GM12892 (cell line): ENCODE measurements at places on chromosomes 6 and 20.

GRCh38 chr6:143236151-143236798 lies 175.6 kb downstream of the AIG1 start:
- DNase-seq: no peak

DNA sequence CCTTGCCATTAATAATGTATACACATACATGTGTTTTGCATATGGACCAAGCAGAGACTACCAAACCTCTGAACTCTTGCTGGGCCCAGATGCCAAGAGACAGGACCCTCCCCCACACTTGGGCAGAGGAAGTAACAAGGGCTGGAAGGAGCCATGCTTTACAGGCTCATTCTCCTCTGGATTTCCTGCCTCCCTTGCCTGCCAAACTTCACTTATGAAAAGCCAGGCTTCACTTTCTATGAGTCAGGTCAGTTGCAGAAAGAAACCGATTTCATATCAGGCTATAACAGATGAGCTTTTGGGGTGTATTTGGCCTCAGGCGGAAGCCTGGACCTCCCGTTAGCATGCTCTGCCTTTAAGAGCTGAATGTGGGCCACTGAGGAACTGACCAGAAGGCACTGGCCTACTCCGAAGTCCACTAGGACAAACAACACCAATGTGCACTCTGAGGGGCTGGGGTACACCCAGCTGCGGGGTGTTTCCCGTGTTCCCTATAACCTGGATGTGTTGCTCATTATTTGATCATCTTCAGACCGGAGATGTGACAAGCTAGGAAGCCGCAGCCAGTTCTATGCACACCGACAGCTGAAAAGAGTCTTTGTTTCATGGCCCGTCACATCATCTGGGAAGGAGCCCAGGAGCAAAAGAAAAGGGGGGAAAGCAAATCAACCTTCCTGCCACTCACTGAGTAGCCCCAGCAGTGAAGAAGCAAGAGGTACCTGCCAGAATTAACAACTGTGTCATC lies 28.5 kb downstream of the HAO1 start:
- DNase-seq: no peak

DNA sequence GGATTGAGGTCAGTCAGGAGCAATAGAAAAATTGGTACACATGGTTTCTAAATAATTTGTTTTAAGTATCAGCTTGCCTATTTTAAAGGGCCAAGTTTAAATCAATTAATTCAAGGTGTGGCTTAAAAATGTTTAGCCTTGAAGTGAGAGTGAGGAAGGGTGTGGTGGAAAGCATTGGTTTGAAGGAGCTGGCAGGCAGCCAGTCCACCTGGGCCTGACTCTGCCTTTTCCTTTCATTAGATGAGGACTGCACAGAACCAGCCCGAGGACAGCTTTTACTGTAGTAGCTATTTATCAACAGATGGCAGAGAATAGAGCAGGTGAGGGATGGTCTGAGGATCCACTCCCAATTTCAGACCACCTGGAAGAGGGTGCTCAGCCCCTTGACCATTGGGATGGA lies 42.4 kb downstream of the DHX35 start:
- DNase-seq: no peak

GRCh38 chr20:58700121-58700821 lies 7.7 kb downstream of the NPEPL1 start:
- no peak for DNase-seq

GRCh38 chr6:35919085-35919826 lies 1.6 kb downstream of the SRPK1 start:
- DNase-seq: no peak

DNA sequence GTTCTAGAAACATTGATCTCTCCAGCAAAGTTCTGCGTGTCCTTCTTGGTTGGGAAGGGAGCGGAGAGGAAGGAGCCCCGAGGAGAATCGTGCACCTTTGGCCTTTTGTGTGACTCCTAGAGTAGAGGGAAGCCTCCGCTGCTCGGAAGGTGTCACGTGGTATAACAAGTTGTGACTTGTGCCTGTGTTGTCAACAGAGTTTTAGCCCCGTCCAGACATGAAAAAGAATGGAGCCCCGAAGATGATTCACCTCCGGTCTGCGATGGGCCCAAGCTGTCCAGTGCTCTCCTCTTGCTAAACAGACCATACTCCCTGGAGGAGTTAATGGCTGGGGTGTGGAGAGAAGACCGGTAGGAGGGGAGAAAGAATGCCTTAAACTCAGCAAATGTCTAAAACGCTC lies 7.0 kb downstream of the EYA2 start:
- no peak for DNase-seq

GRCh38 chr6:12748411-12748810 lies 31.8 kb downstream of the PHACTR1 start:
- no peak for DNase-seq

DNA sequence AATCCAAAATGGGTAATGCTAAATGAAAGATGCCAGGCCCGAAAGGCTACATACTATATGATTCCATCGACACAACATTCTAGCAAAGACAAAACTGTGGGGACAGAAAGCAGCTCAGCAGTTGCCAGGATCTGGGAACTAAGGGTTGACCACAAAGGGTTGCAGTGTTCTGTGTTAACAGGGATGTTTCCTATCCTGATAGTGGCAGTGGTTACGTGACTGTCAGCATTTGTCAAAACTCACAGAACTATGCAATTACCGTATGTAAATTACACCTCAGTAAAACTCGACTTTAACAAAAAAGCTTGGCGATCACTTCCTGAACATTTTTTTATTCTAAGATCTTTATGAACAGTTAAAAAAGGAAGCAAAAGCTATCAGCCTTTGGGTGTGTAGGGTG lies 83.9 kb downstream of the BANF2 start:
- DNase-seq: no peak

DNA sequence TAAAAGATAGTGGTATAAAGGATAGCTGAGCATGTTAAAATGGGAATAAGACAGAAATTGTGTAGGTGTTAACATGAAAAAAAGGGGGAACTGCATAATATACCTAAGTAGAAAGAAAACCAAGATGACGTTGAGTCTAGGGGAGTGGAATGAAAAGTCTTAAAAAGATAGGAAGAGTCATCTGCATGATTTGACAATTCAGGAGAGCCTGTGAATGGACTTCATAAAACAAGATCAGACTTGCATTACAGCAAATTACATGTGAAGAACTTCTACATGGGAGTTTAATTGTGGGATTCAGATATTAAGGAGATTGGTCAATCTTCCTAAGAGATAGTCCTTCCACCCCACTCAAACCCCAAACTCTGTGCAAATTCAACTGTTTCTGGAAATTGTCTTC lies 85.5 kb downstream of the WASF1 start:
- DNase-seq: no peak

GRCh38 chr6:154359161-154359574 lies 2.6 kb upstream of the IPCEF1 start:
- no peak for DNase-seq

DNA sequence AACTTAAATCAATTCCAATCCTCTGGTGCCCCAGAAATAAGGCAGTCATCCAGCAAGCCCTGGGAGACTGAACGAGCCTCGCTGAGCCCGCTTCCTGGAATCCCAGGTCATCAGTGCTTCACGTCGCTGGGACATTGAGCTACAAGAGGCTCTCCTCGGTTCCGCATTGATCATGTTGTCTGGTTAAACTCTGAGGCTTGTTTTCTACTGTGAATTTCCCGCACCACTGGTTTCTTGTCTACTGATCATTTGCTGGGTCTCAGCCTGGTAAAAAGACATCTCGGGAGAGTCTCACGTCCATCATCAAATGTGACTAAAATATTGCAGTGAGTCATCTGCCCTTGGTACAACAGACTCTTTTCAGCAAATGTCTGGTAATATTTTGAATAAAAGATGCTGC lies 569.2 kb downstream of the QKI start:
- no peak for DNase-seq

- no peak for DNase-seq
Measured at GRCh38 chr20:10432079-10432478, 1.9 kb downstream of the MKKS start.

- DNase-seq: no peak
Measured at GRCh38 chr6:73704798-73705197, 8.8 kb downstream of the CD109 start.

- no peak for DNase-seq
Measured at GRCh38 chr20:49543858-49544437, 24.0 kb downstream of the PTGIS start.

DNA sequence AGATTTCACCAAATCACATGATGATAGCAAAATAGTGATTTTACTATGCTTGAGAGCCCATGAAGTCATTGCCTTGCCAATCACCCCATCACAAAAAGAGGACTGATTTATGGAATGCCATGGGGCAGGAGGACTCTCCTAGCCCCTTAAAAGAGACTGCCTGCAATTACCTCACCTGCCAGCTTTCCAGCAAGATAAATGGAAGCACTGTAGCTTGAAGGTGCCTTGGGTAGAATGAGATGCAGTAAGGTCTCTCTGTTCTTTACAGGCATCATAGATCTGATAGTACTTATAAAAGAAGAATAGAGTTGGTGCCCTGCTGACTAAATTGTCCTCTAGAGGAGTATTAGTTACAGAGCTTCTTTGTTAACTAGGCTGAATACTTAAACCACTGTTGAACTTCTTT lies 242.3 kb downstream of the TMEM242 start:
- no peak for DNase-seq

DNA sequence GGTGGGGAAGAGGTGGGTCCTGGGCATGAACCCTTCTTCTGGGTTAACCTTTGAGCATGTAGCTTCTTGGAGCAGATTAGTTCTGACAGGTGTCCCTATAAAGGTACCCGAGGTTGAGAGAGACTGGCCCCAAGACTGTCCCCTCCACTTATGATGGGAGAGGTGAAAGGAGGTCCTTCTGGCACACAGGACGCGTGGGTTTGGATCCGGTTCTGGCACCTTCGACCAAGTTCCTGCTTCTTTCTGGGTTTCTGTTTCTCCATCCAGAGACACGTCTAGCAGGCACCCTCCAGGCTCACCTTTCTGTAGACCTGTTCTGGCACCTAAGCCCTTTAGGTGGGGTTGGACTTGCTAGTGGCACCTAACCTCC lies 4.1 kb downstream of the PAX1 start:
- no peak for DNase-seq

DNA sequence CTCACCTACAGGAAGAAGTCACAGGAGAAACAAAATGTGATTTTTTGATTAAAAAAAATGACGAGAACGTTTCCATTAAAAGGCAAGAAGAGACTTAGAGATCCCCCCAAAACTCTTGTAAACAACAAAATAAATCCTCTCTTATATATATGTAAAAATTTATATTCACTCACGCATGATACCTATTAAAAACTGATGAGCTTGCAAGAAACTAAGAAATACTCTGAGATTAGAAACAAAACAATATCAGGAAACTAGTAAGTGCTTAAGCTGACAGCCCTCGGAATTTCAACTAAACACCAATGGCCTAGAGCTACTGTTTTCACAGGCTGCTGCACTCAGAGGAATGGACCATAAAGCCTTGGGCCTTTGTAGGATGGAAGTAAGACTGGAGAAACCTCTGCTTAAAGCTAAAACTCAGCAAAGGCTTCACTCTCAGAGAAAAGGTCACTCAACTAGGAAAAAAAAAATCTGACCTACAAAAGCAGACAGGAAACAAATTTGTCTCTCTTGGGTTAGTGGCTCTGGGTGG lies 63.0 kb downstream of the MAP3K7 start:
- no peak for DNase-seq

DNA sequence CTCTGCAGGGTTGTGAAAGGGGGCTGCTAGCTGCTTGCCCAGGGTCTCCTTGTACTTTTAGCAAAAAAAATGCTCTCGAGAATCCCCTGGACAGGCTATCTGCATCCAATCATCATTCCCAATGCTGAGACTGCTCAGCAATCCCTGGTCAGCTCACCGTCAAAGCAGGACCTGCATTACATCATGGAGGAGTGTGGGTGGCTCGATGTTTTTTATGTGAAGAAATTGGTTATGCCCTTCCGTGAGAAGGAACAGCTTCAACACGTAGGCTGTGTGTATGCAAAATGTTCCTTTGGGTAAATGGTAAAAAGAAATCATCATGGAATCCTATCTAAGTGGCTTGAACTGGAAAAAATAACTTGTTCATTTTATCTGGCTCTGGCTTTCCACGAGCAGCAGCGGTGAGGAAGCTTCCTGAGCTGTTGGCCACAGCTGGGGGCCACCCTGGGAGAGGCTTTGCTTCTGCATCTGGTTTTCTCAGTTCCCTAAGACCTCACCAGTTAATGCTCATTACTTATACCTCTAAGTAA lies 111.4 kb downstream of the FYN start:
- DNase-seq: no peak
